ENCODE measurements at places on chromosomes 2 and 18.

DNA sequence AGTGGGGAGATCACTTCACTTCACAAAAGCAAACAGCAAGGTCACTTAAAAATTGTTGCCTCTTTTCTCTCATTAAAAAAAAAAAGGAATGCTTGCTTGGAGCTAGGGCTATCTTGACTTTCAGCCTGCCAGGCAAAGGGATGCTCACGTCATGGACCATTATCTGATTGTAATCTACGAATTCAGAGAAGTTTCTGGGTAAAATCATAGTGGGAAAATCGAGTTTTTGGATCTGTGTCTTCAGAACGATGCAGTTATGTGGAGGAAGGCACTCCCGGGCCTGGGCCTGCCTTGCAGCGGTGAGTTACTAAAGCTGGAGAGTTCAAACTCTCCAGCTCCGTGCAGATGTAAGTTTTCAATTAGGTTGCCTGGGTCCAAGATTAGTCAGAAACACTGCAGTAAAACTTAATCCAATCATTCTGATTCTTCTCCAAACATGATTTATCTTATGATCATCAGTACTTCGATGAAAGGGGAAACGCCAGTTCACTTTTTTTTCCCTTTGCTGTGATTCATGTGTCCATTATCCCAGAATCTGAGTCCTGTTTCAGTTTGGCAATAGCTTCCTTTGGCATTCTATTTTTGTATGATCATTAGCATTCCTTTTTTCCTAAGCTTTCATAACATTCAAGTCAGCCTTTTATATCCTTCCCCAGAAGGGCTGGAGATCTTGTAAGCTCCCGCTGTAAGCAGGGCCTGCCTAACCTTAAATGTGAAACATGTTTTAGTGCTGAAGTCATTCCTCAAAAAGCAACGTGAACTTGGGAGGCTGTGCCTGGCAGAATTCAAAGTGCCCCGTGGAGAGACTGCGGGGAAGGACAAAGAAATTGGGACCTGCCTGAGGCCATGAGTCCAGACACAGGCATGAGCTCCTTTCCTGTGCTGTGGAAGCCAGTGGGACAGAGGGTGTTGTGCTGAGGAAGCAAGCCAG is 119.3 kb upstream of the TWIST2 start:
- DNase-seq = no peak

- no peak for DNase-seq
Observed at GRCh38 chr2:162365392-162365791, 21.5 kb downstream of the GCA start.

GRCh38 chr2:160294339-160294803 is 94.3 kb upstream of the ITGB6 start:
- DNase-seq = no peak

DNA sequence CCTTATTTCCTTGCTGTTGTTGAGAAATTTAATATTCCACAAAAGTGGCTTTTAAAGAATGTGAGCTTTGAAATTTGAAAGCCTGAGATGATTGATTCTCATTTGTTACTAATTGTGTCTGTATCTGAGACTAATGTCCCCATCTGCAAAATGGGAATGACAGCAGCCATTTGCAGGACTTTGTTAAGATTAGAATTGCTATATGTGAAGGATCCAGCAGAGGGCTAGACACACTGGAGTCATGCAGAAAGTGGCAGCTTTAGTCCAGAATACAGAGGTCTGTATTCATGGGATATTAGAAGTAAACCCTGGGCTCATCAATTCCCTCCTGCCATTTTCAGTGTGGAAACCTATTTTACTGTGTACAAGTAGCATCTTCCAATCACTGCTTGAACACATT is 296.5 kb upstream of the GYPC start:
- DNase-seq = no peak

DNA sequence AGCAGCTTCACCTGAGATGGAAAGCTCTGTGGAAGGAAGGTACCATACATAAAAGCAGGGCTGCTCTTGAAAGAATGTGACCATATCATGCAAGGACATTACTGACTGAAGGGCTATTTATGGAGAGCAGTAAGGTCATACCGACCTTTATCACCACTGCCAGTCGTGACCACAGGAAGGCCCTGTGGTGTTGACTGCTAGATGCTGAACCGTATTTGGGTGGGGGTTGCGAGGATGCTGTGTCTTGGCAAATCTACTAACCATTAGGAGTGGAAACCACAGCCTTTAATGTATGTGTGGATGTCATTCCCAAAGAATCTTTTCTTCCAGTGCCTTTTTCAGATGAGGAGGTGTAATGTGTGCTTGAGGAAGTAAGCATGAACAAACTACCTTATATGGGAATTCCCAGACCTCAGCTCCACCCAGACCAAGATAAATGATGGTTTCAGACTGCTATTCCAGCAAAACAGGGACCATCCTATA is 60.8 kb downstream of the LIMS1 start:
- DNase-seq = no peak

DNA sequence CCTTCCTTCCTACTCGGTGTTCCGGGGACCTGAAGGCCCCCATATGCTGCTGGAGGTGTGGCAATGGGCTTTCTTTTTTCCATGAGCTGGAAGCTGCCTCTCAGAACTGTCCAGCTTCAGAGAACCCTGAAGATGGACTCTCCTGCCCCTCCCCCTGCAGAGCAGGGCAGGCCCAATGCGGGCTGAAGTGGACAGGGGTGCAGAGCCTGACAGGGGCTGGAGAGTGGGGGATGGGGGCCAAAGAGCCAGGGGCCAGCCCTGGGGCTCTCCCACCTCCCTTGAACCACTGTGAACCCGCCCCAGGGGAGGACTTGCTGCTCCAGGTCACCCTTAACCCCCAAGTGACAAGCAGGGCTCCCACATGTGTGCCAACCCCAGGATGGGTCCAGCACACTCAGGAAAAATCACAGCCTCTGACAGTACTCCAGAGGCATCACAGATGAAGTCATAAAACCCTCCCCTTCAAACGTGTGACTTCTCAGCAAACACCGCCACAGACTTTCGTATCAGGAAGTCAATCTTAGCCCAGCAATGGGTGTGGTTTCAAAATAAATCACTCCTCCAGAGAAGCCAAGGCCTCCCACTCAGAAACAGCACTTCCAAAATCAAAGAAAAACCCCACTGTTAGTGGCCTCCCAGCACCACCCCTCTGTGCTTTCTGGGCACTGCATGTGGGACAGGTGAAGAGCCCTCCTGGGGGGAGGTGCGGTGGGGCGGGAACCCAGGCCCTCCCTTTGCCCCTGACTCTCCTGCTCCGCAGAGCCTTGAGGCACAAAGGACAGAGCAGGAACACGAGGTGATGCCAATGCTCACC is 135.8 kb downstream of the HDAC4 start:
- DNase-seq = no peak

- DNase-seq = no peak
Observed at GRCh38 chr2:85589982-85590791, 5.4 kb upstream of the RNF181 start.

DNA sequence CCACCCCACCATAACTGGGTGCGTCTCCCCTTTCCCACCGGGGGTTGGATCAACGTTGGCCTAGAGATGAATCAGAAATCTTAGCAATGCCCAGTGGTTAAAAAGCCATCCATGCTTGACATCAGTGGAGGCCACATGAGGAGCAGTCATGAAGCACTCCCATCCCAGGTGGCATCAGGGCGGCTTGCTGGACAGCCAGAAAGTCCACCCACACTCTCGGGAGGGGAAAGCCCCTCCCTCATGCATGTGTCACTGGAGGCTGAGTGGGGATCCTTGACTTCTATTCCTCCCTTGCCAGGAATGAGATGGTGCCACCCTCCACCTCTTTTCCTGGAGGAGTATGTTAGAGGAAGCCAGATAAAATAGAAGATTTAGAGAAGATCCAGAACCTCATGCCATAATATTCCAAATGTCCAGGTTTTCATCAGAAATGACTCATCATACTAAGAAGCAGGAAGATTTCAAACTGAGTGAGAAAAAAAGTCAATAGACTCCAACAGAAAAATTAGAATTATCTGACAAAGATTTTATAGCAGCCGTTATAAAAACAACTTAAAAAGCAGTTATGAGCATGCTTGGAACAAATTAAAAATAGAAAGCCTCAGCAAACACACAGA is 507.1 kb upstream of the ID2 start:
- no peak for DNase-seq

DNA sequence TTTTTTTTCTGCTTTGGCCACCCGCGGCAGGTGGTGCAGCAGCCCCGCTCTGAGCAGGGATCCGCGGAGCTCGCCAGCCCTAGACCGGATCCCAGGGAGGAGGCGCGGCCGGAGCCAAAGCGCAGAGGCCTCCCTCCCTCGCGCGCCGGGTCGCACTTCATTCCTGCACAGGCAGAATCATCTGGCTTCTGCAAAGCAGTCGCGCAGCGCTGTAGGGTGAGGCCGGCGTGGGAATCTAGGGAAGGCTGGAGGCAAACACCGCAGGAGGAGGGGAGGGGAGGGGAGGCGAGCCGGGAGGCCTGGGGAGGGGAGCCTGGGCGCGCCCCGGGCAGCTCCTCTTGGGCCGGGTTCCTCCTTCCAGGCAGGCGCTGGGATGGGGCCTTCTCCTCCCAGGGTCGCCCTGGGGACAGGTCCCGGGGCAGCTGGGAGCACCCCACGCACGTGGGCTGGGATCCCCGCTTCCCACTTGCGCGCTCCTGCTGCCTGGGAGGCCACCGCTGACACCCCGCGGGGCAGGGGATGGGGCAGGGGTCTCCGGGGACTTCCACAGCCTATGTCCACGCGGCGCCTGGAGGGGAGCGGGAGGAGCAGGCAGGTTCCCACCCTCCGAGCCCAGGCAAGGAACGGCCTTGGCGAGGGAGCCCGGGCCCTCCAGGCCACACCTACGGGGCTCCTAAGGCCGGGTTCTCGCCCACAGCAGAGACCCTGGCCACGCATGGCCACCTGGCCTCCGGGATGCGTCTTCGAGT is 45.0 kb downstream of the MBP start:
- no peak for DNase-seq
